ENCODE measurements at places on chromosomes 7 and 10.

GRCh38 chr7:45659496-45660139 is 85.5 kb downstream of the ADCY1 start:
- no peak for DNase-seq

GRCh38 chr10:127863231-127863825 is 29.4 kb downstream of the CLRN3 start:
- no peak for DNase-seq

- no peak for DNase-seq
Measured at GRCh38 chr7:77252506-77252905, 52.9 kb upstream of the FGL2 start.

DNA sequence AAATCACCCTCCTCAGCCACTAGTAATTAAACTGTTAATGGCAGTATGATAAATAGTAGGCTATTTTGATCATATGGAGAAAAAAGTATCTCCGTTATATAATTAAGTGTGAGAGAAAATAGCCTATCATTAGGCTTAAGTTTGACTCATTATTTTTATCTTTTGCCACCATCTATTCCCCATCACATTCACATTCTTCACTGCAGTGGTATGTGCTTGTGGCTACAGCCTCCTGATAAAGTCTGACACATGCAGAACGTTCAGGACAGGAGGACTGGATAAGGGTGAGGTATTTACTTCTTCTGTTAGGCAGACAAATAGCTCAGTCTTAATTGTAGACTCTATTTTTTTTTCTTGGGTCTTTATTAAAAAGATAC is 5.8 kb downstream of the NEBL start:
- DNase-seq = no peak

- no peak for DNase-seq
Measured at GRCh38 chr10:101137271-101137670, 6.2 kb downstream of the TLX1 start.

- DNase-seq = no peak
Measured at GRCh38 chr10:20892011-20892585, 5.0 kb downstream of the NEBL start.

GRCh38 chr10:31319602-31320549 is 860 bp downstream of the ZEB1 start:
- DNase-seq = no peak

DNA sequence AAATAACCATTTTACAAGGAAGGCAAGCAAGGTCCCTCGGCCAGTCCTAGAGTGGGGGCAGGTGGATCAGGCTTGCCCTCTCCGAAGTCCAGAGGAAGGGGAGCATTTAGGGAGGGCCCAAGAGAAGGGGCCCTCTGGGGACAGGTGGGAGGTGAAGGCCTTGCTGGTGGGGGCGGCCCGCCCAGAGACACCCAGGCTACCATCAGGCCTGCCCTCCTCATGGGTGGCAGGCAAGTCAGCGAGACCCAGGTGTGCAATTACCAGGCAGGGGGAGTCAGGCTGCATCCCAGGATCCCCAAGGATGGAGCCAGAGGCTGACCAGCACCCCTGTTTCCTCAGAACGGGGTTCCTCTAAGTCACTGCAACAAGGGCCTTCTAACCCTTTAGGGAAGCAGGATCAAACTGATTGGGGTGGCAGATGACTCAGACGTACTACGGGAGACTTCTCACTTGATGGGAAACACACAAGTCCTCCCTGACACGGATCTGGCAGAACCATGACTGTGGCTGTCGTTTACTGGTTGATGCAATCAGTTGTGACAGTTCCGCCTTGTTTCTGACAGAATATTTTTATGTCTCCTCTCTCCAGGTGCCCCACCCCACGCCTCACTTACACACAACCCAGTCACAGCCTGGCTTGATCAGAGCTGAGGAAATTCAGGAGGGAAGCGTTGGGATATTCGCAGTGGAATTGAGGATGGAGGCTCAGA is 8.2 kb downstream of the LOXL4 start:
- peak; percentile 3 for DNase-seq

DNA sequence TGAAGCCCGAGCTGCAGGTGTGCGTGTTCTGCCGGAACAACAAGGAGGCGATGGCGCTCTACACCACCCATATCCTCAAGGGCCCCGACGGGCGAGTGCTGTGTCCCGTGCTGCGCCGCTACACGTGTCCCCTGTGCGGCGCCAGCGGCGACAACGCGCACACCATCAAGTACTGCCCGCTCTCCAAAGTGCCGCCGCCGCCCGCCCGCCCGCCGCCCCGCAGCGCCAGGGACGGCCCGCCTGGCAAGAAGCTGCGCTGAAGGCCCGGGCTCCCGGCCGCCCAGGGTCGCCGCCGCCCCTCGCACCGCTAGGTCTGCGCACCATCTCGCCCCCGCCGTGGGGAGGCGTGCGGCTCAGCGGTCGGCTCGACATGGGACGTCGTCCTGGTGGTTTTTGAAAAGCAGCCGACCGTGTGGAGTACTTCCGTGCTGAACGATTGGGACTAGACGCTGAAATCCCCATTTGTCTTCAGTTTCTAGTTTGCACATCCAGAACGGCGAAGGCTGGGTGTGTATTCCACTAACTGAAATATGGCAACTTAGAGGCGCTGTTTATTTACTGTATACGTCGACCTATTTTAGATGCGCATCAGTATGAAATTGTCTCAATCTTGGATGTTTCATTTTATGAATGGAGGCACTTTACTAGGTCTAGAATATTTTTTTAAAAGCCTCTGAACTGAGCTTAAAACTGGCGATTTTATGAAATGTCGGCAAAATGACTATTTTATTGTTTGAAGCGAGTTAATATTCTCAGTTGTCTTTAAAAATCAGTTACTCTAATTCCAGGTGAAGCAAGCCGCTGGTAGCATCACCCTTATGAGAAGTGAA is 1.1 kb downstream of the NANOS1 start:
- DNase-seq = peak; percentile 49

DNA sequence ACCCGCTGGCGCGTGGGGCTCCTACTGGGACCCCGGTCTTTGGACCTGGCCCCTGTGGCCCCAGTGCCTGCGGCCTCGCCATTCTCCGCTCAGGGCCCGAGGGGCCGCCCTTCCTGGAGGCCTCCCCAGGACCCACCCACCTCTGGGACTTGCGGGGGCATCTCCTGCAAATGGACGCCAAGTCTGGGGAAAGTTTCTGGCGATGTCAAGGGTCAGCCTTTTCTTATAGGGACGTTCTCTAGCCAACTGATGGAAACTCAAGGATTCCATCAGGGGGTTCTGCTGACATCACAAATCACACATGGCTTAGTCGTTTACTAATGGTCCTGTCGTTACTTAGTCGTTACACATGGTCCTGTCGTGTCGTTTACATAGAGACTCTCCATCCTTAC is 57.7 kb upstream of the RHOBTB1 start:
- no peak for DNase-seq
